ENCODE measurements at places on chromosomes 7 and 10.

- no peak for DNase-seq
These were observed 160.8 kb downstream of the PKD1L1 start for GRCh38 chr7:47787249-47788069.

DNA sequence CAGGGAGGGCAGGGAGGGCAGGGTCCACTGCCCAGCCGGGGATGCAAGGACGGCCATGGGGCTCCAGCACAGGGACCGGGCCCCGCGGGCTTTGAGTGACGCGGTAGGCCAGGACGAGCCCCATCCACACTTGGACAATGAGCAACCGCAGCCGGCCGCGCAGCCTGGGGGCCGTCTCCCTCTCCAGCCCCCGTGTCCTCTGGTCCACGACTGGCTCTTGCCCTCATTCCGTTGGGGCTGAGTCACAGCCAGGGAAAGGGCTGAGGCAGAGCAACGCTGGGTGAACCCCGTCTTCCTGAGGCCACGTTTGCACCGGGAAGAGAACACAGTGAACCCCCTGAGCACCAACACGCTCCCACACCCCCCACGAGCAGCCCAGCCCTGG, 23.7 kb downstream of the SHH start:
- no peak for DNase-seq

- no peak for DNase-seq
These were observed 588.0 kb downstream of the NRG3 start for GRCh38 chr10:82462910-82463551.

DNA sequence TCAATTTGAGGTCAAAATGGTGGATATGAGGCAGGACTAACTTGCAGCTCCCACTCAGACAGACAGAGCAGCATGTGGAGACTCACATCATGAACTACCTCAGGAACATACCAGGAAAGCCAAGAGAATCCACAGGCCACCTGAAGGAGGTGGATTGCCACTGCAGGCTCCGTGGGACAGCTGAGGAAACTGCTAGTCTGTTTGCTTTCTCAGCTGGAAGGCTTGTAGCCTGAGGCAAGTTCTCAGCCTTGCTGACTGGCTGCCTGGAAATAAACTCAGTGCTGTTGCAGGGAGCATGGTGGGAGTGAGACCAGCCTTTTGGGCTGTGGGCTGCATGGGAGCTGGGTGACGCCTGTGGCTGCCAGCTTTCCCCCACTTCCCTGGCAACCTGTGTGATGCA, 202.9 kb downstream of the ZNF248 start:
- no peak for DNase-seq

DNA sequence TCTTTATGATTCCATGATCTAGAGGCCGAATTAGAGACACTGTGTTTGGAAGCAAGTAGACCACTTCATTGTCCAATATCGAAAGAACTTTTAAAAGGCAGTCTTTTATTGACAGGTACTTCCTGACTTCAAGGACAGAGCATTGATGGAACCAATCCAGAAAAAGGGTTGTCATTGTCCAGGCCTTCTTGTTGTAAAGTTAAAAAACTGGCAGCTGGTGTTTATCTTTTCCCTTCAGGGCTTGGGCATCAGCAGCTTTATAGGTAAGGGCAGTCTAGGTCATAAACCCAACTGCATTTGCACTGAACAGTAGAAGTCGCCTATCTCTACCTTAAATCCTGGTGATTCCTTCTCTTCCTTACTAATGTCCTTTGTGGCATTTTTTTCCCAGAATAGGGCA, 95.6 kb downstream of the ST7 start:
- no peak for DNase-seq

DNA sequence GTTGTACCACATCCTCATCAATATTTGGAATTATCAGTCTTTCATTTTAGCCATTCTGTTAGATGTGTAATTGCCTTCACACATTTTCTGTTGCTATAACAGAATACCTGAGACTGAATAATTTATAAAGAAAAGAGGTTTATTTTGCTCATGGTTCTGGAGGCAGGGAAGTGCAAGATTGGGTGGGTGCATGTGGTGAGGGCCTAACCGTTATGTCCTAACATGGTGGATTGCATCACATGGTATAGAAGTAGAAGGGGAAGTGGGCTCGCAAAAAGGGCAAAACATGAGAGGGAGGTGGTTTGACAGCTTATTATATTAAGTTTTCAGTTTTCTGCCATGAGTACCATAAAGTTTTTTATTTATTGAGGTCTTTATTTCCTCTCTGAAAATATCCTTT, 452.0 kb downstream of the ARL4A start:
- DNase-seq: no peak

GRCh38 chr7:22591271-22591670, 91.3 kb upstream of the STEAP1B start:
- DNase-seq: no peak

DNA sequence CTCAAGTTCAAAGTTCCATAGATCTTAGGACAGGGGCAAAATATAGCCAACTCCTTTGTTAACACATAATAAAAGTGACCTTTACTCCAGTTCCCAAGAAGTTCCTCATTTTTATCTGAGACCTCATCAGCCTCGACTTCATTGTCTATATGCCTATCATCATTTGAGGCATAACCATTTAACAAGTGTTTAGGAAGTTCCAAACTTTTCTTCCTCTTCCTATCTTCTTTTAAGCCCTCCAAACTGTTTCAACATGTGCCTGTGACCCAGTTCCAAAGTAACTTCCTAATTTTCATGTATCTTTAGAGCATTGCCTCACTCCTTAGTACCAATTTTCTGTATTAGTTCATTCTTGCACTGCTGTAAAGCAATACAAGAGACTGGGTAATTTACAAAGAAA, 569.1 kb downstream of the ANKRD7 start:
- no peak for DNase-seq

- no peak for DNase-seq
These were observed 2.6 kb downstream of the PSMG3 start for GRCh38 chr7:1567049-1567771.

- no peak for DNase-seq
These were observed 12.9 kb downstream of the SEC31B start for GRCh38 chr10:100506596-100507356.

DNA sequence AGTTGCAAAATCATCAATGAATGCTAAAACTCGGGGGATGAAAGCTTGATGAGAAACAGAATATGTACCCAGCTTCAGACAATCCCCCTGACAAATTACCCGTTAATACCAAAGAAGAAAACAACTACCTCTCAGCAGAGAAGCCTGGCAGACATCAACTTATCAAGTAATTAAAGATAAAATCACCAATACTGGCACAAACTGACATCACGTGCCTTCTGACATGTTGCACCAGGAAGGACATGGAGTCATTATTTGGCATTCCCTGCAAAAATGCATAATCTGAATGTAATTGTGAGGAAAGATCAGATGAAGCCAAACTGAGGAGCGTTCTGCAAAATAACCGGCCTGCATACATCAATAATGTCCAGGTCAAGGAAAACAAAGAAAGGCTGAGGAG, 7.7 kb downstream of the SLIT1 start:
- DNase-seq: no peak

Measured in stimulated activated CD4-positive, alpha-beta T cell treated with anti-CD3 and anti-CD28 coated beads, TNF-alpha, amount 100 ng/mL, for 48 hours (primary cell).